ENCODE measurements at places on chromosomes 1 and 21. TPM values are rescaled to one million over a fixed set of nuclear protein-coding genes. Genes with fewer than 3 reads are reported as not detected.

GRCh38 chr1:63701187-63701586 lies 72.6 kb upstream of the ROR1 start:
- DNase-seq = no peak

The TFB2M gene
- 44.8 TPM for total RNA-seq

The FHAD1 gene
- 0.87 TPM for total RNA-seq

The MATN1 gene
- not detected for total RNA-seq
